Glomerular endothelial cell (primary cell): ENCODE measurements at places on chromosomes 2 and 18. TPM values are rescaled to one million over a fixed set of nuclear protein-coding genes. Genes with fewer than 3 reads are reported as not detected.
A peak's percentile ranks its signal among the peaks of the same experiment; 100 is the strongest.

GRCh38 chr2:43051338-43051737 lies 175.1 kb downstream of the ZFP36L2 start:
- no peak for DNase-seq

- DNase-seq: no peak
Observed at GRCh38 chr2:188295067-188295685, 3.5 kb downstream of the GULP1 start.

DNA sequence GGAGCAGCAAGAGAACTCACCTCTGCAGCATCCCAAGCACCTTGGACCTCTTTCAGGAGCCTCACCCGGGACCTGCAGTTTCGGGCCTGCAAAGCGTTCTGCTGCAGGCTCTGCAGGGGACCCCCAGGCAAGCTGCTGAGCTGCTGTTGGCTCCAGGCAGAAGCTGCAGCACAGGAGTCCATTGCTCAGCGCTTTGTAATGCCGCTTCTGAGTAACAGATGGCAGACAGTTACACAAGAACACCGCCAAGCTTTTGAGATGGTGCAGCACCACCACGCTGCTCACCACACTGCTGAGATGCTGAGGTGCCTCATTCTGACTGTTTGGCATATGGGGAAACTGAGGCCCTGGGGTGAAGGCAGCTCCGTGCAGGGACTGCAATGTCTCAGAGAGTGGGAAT lies 1.9 kb upstream of the GALNT14 start:
- DNase-seq: no peak

- no peak for DNase-seq
Observed at GRCh38 chr2:162538967-162539366, 195.0 kb downstream of the GCA start.

Gene PLGLB1
- total RNA-seq: 1.3 and 3.8 TPM in 2 replicates

Gene TDRD15
- total RNA-seq: not detected in 2 replicates

DNA sequence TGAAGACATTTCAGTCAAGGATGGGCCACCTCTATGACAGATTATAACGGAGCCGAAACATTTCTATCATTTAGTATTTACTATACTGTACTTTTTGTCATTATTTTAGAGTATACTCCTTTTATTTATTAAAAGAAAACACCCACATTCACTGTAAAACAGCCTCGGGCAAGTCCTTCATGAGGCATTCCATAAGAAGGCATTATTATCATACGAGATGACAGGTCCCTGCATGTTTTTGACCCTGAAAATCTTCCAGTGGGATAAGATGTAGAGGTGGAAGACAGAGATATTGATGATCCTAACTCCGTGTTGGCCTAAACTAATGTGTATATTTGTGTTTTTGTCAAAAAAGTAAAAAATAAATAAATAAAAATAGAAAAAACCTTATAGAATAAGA lies 245.0 kb downstream of the MTX2 start:
- DNase-seq: no peak

DNA sequence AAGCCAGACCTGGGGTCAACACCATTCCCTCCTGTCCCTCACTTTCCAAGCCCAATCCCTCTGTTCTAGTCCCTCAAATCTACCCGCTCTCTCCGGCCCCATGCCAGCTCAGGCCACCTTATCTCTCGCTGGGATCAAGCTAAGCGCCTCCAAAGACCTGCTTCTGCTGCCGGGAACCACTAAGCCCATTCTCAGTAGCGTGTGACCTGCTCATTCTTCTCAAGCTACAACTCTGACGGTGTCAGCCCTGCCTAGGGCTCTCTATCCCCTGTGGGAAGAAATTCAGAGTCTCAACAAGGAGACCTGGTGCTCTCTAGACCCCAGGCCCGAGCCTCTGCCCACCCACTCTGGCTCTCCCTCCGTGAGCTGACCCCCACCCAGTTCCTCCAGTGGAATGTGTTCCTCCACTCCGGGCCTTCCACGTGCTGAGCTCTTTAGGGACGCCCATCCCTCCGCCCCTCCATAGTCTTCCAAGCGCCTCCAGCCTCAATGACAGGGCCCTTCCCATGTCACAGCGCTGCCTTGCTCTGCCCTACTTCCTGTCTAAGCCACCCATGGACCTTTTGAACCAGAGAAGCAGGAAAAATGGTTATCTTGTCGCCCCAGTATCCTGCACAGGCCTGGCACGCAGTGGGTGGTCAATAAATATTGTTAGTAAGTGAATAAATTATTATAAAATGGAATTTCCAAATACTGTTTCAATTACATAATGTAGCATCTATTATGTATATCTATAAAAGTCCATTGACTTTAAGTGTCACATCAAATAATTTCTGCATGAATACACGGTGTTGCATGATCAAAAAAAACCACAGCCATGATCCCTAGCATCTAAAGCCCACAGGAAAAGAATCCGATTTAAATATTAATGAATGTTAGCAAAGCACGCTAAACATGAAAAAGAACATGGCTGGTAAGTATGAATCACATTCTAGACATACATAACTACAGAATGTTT lies 127.6 kb downstream of the ZNF516 start:
- no peak for DNase-seq

DNA sequence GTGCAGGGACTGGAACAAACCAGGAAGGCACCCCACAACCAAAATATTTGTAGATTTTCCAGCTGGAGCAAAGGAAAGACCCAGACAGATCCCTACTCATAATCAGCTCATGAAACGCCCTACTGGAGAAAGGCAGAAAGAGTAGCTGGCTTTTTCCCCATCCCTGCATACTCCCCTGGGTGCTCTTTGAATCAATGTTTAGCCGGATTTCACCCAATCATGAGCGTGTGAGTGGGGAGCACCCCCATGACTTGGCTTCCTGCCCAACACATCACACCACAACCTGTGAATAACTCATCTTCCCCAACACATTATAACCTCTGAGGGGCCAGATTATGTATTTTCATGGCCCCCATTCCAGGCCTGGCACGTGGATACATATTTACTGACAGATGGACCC lies 35.1 kb upstream of the SLC14A1 start:
- DNase-seq: no peak

DNA sequence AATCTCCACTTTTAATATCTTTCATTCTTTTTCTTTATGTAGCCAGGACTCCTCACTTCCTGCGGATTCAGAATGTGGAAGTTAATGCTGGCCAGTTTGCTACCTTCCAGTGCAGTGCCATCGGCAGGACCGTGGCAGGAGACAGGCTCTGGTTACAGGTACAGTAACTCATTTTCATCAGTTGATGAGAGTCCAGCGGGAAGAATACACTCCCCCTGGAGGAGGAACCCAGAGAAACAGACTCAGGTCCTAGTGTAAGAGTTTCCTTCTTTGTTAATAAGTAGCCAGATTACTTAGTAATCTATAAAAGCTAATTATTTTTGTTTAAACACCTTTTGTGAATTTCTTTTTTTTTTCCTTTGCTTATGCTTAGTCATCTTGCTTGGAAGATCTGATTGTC lies 359.4 kb downstream of the PTPRM start:
- DNase-seq: no peak

Gene REEP1
- total RNA-seq: 0.05 and 0.06 TPM in 2 replicates

DNA sequence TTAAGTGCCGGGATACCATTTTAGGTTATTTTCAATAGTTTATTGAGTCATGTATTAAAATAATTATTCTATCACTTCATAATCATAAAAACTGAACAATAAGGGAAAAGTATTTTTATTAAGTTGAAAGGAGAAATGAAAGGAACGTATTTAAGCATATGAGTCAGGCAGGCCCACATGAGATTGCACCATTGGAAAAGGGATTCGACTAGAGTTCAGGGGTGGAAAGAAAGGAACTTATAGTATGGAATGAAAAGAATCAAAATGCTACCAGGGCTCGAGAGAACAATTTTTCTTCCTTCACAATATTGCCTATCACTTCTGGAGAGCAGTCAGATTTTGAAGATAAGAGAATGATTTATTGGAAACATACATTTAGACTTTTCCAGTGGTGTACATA lies 516.5 kb upstream of the NETO1 start:
- no peak for DNase-seq

- peak; percentile 64 for DNase-seq
Observed at GRCh38 chr2:158998551-158999248, 30.3 kb downstream of the TANC1 start.

Gene BCL11A
- 3.6 and 6.1 TPM in 2 replicates for total RNA-seq

- DNase-seq: no peak
Observed at GRCh38 chr2:225027061-225027762, 15.1 kb downstream of the DOCK10 start.

GRCh38 chr18:50099725-50100407 lies 95.1 kb downstream of the MYO5B start:
- DNase-seq: no peak

DNA sequence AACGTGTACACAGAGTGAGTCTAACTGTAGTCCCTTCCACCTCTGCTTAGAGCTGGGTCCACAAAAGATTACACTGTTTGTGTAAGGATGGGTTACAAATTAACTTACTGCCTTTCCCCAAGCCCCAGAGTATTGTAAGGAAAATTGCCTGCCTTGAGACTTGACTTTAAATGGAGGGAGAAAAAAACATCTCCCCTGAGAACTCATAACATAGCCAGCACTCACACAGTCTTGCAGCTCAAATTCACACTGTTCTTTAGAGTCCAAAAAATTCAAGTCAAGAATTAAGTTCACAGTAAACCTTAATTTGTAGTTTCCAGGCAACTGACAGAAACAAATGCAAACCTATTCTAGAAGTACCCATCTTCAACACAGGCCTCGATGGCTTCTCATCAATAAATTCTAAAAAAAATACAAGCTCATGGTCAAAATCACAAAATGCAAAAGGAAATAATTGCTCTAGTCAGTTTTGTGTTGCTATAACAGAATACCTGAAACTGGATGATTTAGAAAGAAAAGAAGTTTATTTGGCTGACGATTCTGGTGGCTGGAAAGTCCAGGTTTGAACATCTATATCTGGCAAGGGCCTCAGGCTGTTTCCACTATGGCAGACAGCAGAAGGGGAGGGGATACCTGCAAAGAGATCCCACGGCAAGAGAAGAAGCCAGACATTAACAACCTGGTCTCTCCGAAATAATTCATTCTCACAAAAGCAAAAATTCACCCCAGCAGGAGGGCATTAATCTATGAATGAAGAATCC lies 34.6 kb upstream of the TMEM17 start:
- no peak for DNase-seq

GRCh38 chr2:128306081-128306930 lies 12.4 kb downstream of the HS6ST1 start:
- DNase-seq: no peak

GRCh38 chr2:4840791-4841190 lies 851.4 kb upstream of the SOX11 start:
- no peak for DNase-seq

Gene ING5
- 7.9 and 16.2 TPM in 2 replicates for total RNA-seq

GRCh38 chr2:97950329-97951154 lies 45.2 kb downstream of the TMEM131 start:
- DNase-seq: no peak

Gene PAX3
- not detected in 2 replicates for total RNA-seq

- DNase-seq: no peak
Observed at GRCh38 chr18:62625019-62625418, 90.3 kb upstream of the PHLPP1 start.

GRCh38 chr2:146370826-146371225 lies 1474.0 kb upstream of the ACVR2A start:
- no peak for DNase-seq

GRCh38 chr18:31819106-31819924 lies 58.6 kb upstream of the SLC25A52 start:
- peak; percentile 10 for DNase-seq

DNA sequence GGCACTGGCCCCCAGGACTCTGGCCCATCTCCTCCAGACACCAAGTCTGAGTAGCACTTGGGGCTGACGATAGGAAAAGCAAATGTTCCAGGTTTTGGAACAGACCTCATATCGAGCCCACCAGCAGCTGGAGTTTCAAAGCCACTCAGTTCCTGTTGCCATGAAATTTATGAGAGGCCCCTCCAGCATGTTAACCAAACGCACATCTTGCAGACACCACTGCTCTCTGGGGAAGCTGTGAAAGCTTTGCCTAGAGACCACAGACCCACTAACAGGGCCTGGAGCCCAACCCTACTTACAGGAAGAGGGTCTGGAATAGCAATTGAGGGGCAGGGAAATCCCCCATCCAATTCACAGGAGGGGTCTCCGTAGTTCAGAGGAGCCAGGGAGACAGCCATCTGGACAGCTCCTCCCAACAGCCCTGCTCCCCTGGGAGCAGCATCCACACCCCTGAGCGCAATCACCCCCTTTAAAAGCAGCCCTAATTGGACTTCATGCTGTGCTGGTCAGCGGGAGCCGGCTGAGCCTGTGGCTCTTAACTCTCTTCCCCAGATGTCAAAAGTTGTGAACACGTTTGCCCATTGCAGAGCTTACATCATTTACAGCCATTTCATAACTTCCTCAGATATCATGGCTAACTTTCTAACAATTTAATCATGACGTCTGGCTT lies 81.3 kb downstream of the TGFA start:
- DNase-seq: no peak

- no peak for DNase-seq
Observed at GRCh38 chr18:43589611-43590151, 312.4 kb upstream of the SYT4 start.

Gene CYS1
- total RNA-seq: 0.12 and 1.1 TPM in 2 replicates

- no peak for DNase-seq
Observed at GRCh38 chr2:220215785-220216184, 588.4 kb downstream of the SLC4A3 start.

GRCh38 chr2:70668432-70668831 lies 99.6 kb downstream of the ADD2 start:
- DNase-seq: no peak

DNA sequence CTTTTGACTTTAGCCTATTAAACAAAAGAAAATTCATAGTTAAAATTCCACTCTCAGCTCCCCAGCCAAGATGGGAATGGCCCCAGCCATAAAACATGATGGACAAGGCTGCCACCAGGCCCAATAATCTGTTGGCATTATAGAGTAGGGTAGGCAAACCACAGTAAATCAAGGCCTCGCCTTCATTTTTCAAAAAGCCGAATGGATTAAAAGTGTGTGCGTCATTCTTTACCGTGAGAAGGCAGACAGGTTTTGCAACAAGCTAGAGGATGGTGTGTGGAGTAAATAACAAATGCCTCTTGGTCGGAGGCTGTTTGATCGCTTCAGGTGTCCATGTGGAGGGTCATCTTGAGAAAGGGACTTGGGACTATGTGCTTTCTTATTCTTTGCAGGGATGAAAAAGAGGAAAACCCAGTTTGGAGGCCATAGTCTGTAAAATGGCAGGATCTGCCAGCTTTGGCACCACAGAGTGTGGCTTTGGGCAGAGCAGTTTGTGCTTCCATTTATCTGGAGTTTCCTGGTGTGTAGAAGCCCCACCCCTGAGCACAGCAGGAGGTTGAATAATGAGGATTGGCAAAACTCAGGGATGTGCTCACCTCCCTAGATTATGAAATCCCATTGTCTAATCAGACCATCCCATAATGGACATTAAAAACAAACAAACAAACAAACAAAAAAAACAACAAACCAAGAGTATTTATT lies 57.1 kb upstream of the ITGB6 start:
- no peak for DNase-seq
